ENCODE measurements at places on chromosomes 2 and 18.

DNA sequence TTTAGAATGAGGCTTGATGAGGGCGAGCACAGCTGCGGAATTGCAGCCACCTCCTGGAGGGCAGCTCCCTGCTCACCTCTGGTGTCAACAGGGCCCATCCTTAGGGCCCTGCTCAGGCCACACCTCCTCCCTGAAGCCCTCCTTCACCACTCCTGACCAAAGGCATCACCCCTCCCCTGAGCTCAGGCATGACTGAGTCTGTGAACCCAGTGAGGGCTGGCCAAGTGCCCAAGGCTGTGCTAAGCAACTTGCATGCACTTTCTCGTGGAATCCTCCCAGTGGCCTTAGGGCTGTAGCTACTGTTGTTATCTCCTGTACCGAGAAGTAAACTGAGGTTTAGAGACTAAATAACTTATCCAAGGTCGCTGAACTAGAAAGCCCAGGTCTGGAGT lies 101.7 kb downstream of the KLHL29 start:
- no peak for DNase-seq

DNA sequence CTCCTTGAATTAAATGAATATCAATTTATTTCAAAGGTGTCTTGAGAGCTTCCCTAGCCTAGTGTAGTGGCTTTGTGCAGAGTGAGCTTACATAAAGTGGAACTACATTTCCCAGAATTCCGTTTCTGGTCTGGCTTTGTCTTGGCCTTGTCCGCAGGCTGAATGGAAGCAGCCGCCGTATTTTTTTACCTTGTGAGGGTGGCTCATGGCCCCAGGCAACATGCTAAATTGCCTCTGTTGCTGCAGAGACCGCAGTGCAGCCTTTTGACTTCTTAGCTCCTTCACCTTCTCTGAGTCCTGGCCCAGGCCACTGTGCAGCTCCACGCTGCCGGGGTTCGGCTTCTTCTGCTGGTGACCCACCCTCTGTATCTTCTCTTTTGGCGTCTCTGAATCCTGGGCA lies 114.8 kb upstream of the SLC38A11 start:
- no peak for DNase-seq

- DNase-seq: no peak
Measured at GRCh38 chr2:59184276-59185020, 943.3 kb upstream of the FANCL start.

DNA sequence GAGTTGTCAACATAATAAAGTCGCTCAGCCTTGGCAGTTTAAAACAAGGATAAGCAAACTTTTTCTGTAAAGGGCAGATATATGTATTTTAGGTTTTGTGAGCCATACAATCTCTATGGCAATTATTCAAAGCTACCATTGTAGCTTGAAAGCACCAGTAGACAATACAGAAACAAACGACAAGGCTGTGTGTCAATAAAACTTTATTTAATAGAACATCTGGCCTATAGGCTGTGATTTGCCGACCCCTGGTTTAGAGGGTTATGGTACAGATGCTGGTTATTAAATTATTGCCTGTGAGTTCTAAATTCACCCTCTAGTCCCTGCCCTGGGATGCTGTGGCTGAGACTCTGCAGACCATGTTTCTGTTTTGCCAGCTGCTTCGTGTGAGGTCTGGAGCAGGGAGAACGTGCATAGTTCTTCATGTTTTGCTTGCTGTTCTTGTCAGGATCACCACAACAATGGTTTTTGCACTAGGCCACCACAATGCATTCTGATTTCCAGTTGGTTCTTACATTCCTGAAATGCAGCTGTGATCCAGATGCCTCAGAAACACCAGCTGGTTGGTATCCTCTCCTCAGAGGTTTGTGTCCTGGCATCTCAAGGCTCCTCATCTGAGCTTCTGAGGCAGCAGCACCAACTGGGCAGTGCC lies 46.6 kb downstream of the ICOS start:
- DNase-seq: no peak

DNA sequence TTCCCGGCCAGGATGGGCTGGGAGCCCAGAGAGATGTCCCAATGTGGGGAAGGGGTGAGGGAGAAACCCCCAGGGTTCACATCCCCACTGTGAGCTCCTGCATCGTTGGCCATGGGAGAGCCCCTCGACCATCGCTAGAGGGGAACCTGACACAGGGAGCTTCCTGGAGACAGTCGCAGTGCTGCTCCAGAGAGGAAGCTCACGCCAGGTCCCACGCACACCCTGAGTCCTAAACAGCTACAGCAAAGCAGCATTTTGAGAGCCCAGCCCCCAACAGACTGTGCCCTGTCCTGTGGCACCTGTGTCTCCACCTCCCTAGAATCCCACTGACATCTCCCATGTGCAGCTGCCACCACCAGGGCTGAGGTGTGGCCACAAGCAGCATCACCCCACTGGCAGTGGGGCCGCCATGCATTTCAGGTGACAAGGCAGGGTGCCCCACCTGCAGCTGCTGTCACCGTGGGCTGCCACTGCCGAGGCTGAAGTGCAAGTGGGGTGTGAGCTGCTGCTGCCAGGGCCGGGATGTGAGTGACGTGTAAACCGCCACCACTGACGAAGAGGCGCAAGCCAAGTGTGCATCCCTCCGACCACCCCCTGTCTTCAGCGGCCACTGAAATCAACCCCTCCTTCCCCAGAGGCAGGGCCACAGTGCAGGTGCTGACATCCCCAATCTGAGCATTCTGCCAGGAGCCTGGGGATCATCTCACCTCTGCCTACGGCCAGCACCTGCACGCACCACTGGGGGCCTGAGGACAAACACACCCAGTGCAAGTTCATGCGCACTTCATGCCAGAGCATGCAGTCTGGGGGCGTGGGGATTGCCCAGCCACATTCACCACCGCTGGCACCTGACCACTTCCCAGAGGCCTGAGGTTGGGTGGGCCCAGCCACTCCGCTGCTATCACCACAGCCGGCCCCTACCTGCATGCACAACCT lies 467.7 kb upstream of the SALL3 start:
- no peak for DNase-seq

DNA sequence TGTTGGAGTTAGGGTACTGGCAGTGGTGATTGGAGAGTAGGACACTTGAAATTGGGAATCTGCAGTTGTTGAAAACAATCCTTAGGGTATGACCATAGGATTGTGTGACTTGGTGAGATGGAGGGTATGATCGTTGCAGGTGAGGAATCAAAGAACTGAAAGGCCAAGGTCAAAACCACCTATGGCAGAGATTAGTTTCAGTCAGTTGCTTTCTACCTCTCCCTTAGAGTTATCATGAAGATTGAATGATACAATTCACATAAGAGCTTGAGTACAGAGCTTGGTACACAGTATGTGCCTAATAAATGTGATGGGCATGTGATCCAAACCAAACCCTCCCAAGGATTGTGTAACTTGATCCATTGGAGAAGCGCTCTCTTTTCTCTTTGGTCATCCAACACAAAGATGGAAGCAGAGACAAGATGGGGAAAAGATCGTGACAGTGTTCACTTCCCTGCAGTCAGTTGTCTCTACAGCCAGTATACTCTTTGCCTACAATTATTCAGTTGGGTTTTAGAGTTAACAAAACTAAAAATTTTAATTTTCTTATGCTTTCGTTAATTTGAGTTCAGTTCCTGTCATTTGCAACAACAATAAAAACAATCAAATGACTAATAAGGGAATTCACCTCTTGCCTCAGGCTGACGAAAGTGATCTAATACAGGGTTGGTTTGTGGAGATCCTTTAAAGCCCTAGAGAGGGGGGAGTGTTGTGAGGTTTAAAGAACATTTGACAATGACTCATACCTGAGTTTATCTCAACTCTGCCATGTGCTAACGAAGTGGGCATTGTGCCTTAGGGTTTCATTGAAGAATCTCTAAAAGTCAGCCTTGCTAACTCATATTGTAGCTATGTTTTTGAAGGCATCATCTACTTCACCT lies 14.8 kb upstream of the SMAD2 start:
- DNase-seq: no peak

DNA sequence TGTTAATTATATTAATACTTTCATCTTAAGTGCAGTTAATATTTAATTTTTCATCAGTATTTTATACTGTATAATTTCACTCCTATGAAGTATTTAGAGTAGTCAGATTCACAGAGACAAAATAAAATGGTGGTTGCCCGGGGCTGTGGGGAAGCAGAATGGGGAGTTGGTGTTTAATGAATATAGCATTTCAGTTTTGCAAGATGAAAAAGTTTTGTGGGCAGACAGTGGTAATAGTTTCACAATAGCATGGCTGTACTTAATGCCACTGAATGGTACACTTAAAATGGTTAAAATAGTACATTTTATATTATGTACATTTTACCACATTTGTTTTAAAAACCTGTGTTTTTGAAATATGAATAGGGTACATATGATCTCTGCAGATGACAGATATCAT lies 31.2 kb downstream of the CFAP221 start:
- no peak for DNase-seq

DNA sequence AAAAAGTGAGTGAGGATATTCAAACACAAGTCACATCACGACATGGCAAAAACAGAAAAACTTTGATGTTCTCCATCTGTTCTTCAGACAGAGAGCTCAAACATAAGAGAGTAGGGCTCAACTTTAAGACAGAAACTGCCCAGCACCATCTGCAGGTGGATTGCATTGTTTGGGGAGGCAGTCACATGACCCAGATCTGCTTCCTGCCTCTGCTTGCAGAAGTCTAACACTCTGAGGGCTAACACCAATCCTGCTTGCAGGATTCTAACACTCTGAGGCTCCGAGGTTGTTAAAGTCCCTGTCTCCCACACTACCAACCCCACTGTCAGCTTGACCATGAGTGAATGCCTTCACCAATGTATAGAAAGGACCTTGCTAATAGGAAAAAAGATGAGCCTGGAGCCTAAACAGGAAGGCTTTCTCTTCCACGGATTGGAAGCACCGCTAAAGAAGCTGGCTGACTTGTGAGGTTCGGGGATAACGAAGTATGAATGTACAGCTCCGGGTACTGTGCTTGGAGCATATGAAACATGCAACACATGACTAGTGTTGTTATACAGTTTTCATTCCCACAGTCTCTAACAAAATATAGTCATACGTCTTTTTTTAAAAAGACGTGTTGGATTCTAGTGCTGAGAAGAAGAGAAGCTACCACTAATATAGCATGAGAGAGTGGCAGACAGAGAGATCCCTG lies 176.6 kb upstream of the CREB1 start:
- DNase-seq: no peak

DNA sequence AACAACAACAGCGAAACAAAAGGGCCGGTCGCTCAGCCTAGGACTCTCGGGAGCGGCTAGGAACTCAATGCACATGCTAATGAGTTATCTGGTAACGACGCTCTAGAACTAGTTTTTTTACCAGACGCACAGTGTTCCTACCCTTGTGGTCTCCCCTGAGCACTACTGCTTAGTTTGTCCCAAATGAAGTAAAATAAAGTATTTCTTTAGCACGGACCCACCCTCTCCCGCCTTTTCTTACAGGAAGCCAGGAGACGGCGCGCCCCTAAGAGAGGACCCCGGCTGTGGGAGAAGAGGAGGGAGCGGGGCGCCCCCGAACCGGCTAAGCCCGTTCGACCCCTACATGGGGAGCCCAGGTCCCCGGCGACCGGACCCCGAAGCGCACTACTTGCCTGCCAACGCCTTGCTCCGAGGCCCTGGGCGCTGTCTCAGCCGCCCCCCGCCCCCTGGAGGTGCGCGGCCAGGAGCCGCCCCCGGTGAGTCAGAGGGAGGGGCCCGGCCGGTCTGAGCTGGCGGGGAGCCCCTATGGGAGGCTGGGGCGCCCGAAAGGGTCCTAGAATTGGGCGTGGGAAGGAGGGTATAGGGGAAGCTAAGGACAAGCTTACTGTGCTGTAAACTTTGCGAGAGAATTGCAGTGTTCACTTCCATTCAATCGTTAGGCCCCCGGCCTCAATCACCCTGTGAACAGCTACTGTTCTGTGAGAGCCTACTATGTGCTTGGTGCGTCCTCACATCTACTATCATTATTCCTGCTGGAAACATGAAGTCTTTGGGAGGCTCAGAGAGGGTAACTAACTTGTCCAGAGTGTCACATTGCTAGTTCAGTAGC lies 3.6 kb upstream of the CAPG start:
- no peak for DNase-seq

DNA sequence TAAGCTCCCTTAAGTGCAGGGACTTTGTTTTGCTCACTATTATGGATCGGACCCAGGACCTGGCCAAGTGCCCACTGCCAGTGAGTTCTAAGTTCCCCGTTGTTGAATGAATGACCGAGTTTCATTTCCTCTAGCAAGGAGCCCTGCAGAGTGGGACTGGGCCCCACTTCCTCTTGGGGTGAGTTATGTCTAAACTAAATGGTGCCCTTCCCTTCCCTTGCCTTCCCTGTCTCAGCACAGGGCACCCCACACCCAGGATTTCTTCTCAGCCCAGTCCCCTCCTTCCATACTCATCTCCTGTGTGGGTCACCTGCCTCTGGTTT lies 195.3 kb upstream of the HS6ST1 start:
- no peak for DNase-seq

DNA sequence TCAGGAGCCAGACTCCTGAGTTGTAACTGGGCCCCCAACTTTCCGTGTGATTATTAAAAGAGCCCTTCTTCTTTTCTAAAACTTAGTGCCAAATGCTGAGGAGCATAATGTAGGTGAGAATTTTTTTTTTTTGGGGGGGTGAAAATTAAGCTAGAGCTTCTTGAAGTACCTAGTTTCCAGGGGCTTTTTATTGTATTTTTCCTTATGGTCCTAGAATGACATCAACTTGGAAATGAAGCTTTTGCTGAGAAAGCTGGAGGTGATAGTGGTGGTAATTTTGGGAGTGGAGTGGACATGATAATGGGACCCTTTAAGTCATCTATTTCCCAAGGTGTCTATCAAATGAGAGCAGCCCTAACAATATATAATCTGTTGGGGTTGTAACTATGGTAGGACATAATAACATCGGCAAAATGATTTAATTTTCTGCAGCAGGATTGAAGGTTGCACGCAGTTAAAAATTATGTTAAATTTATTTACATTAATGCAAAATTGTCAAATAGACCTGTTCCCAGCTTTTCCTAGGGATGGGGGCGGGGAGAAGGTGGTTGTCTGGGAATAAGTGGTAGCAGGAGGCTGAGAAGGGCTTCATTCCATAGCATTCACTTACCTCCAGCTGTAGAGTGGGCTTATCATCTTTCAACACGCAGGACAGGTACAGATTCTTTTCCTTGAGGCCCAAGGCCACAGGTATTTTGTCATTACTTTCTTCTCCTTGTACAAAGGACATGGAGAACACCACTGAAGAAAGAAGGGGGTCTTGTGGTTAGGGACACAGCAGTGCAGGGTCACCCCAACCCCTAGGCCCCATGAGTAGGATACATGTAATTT lies 5.7 kb downstream of the IL1B start:
- DNase-seq: no peak

DNA sequence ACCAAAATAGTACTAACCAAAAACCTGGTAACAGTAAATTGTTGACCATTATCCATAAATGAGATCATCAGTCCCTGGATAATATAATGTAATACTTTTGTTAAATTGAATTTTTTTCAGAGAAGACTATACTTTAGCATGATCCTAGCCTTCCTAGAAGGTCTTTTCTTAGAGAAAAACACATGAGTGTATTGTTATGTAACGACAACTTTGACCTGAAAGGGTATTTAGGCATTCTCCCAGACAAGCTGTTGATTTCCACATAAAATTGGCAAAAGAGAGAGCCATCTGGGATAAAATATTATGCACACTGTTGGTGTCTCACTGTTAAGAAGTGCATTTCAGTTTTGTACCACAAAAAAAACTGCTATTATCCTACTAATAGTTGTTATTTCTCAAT lies 120.0 kb upstream of the MAPRE2 start:
- no peak for DNase-seq
